A375 (cell line): ENCODE measurements at places on chromosomes 2 and 18. TPM values are rescaled to one million over a fixed set of nuclear protein-coding genes. Genes with fewer than 3 reads are reported as not detected.

The ATG9A gene
- 38.7 and 42.7 TPM in 2 replicates for total RNA-seq

The GNAL gene
- total RNA-seq, result 1.5 and 2.3 TPM in 2 replicates

The SAG gene
- 0.04 TPM in 1 of 2 replicates, not detected in the other for total RNA-seq

The DSC3 gene
- 2.6 and 3.1 TPM in 2 replicates for total RNA-seq

The CHRNA1 gene
- total RNA-seq, result not detected in 2 replicates

The GRHL1 gene
- 0.30 and 0.56 TPM in 2 replicates for total RNA-seq

The DAW1 gene
- 0.11 TPM in 1 of 2 replicates, not detected in the other for total RNA-seq
